ENCODE measurements at places on chromosomes 4 and X.

DNA sequence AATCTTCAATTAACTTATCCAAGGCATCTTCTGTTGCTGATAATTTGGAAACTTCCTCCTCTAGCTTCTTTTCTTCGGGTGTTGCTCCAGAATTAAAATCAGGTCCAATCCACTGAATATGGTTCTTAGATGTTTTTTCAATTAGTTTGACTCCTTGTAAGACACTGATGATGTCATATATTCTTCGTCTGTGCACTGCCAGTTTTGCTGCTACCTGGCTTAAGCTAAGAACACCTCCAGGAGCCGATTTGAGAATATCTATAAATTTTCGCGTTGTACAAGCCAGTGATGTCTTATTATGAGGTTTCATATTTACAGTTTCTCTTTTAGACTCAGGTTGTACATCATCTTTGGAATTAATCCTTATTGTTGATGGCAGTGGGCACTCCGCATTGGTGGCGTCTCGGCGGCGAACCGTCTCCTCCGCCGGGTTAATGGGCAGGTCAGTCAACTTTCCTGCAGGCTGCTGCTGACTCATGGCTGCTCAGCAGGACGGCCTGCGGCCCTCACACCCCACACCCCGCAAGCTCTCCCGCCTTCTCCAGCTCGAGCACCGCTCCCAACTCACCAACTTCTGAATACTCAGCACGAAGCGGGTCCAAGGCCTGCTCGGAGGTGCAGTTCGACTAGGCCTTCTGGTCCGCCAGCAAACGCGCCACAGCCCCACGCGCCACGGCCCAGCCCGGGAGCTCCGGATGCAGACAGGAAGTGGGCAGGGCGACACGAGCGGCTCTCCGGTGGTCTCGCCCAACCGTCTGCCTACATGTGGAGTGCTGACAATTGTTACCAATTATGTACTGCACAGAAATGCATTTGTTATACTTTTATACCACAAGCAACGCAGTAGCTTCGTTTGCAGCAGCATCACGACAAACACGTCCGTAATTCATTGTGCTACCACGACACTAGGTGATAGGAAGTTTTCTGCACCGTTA lies 49.2 kb upstream of the FHL1 start:
- no peak for DNase-seq

- DNase-seq = no peak
Measured at GRCh38 chr4:8283161-8283560, 13.6 kb downstream of the HTRA3 start.

DNA sequence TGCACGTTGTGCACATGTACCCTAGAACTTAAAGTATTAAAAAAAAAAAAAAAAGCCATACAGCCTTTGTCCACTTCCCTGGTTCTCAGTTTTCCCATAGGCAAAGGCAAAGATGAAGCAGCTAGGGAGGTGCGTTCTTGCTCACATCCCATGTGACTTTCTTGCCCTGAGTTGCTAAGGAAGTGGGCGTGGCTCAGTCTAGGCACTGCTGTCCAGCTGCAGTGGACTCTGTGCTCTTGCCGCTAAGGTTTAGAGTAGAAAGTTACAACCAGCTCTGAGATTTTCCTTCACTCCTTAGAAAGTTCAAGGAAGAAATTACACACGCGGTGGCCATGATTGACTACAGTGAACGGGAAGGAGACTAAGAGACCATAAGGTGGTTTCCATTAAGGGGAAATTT lies 144.7 kb downstream of the NAA11 start:
- DNase-seq = no peak

GRCh38 chr4:46947541-46947940 lies 38.5 kb upstream of the COX7B2 start:
- no peak for DNase-seq

DNA sequence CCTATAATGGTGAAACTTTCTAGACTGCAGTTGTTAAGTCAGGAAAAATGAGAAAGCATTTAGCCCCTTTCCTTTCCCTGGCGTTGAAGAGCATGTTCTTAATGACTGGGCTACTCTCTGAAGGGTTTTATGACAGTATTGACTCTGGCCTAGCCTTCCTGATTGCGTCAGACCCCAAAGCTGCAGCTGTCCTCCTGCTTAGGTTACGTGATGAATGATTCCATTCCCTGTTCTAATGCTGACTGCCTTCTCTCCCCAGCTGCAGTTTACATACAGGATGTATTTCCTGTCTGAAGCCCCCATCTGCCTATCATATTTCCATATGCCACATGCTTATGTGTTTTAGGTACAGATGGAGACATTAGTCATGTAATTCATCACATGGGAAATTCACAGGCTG lies 105.8 kb upstream of the EGFL6 start:
- no peak for DNase-seq

DNA sequence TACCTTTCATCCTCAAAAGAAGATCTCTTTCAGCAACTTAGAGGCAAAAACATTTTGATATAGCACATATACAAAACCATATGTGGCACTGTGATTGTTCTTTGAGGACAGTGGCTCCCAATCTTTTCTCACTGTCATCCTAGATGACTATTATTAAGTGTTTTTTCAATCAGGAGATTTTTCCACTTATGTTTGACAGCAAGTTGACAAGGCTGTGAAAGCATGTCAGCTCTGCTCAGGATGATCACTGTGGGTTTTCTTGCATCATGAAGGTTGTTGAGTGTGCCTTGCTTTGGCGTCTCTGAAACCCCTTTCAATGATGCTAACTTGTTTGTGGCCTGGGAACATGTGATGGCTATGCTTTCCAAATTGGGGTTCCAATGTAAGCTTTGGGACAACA lies 20.2 kb upstream of the NSUN7 start:
- no peak for DNase-seq

GRCh38 chrX:9604111-9604907 lies 139.5 kb downstream of the TBL1X start:
- no peak for DNase-seq

DNA sequence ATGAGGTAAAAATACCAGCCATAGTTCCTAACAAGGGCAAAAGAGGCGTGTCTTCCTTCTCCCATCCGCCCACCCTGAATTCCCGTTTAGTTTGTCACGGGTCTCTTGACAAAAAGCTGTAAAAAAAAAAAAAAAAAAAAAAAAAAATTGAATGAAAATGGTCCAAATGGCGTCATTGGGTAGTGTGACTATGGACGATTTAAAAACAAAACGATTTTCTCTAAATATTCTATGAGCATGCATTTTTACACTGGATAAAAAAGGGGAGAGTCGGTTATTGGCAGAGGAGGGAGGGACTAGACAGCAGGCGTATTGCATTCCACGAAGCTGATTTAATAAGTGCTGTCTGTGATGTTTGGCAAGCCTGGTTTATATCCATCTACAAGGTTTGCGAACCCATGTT lies at the start of gene FAM133A:
Gene FAM133A, plus strand, starts transcription at position 338 of the 403 bp plus-strand sequence. CDS start 35,214 bp downstream, outside the sequence.
- DNase-seq = no peak

- DNase-seq = no peak
Measured at GRCh38 chrX:27995611-27996010, 14.4 kb upstream of the DCAF8L1 start.

DNA sequence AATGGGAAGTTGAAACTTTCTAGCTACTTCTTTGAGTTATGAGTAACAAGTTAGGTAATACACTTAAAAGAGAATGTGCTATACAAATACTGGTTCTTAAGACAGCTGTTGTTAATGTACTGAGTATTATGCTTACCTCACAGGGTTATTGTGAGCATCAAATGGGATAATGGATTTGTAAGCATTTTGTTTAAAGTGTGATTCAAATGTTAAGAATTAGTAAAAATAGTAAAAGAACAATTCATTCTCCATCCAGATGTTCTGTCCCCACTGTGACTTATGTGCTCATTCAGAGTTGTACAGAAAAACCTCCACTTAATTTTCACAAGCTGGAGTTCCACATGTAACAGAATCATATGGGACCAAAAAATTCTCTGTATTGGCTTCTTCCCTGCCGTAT lies 63.6 kb downstream of the AR start:
- no peak for DNase-seq

GRCh38 chr4:128295255-128295654 lies 7.6 kb upstream of the PGRMC2 start:
- no peak for DNase-seq

GRCh38 chr4:137536789-137537561 lies 4.7 kb upstream of the PCDH18 start:
- DNase-seq = no peak

DNA sequence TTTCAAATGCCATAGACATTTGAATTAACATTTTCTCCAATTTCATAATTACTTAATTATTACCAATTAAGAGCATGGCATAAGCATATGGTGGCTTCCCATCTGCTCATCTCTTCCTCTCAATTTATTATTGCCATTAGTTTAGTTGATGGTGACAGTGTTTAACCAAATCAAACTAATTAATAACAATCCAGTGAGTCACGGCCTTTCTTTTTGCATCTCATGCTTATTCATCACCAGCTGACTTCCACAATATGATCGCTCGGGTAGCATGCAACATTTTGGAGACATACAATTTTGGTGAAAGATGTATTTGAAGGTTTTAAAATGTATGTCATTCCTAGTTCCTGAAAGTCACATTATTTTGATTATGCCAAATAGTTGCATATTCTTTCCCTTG lies 172.8 kb upstream of the TACR3 start:
- DNase-seq = no peak

DNA sequence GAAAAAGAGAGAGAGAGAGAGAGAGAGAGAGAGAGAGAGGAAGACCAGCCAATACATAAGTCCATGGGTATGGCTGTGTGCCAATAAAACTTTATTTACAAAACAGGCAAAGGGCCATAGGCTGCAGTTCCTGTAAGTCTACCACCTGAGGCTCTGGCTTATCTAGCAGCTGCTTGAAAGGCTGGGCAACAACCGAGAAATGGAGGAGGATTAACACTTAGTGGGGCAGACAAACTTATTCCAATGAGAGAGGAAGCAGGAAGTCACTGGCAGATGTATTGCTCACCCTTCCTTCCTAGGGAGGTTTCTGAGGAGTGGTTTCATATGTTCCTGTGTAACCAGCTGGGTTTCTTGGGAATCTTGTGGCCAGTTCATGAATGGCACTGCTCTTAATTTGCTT lies 4.7 kb upstream of the GPR143 start:
- no peak for DNase-seq

GRCh38 chr4:7590899-7591298 lies 156.2 kb upstream of the PSAPL1 start:
- DNase-seq = no peak

- DNase-seq = no peak
Measured at GRCh38 chr4:187433141-187433540, 562.4 kb upstream of the ZFP42 start.

- DNase-seq = no peak
Measured at GRCh38 chr4:28913466-28913865, 1806.7 kb upstream of the PCDH7 start.

DNA sequence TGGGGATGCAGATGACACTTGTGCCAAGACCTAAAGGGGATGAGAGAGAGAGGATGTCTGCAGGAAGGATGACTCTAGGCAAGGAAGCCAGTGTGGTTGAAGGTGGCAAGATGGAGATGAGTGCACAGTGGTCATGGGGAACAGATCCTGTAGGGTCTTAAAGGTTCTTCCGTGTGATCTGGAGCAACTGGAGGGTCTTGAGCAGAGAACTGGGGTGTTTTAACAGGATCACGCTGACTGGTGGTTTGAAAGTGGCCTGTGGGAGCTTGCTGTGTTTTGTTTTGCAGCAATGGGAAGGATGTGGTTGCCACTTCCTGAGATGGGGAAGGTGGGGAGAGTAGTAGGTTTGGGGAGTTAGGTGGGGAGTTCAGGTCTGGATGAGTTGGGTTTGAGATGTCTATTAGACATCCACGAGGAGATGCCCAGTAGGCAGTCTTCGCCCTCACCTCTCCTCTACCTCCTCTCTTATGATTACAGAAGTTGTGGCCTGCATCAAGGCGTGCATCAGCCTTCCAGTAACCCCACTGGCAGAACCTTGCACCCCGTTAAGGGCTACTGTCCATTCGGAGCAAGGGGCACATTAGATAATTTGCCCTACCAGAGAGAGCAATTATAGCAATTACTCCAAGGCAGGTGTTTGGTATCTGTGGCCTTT lies 1.4 kb upstream of the STBD1 start:
- DNase-seq = no peak

DNA sequence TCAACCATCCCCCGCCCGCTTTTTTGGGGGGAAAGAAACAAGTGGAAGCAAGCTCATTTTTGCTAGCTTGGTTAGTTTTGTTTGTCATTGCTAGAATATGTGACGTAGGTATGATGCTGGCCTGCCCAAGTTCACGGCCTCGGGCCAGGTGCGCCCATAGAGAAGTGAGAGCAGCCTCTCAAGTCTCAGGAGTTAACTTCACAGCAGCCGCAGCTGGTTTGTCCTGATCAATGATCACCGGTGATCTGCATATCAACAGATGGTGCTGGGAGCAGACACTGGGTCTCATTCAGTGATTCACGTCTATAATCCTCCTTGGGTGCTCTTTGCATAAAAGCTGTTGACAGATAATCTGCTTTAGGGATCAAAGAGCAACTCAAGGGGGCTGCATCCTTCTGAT lies 50.1 kb downstream of the ENPP6 start:
- DNase-seq = no peak

DNA sequence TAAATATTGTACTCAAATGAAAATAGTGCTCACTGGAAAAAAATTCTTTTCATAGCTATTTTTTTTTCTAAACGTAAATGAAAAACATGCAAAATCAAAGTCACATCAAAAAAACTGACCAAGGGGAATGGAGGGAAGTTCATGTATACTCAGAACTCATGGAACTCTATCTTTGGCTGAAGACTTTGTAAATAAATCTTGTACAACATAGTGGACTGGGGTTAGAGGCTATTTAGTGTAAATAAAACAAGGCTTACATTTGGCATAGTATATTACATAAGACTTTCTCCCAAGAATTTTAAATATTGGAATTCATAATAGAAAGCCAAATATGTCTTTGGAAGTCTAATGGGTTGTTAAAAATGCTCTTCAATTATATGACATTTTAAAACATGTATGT lies 59.8 kb upstream of the PDE5A start:
- DNase-seq = no peak

DNA sequence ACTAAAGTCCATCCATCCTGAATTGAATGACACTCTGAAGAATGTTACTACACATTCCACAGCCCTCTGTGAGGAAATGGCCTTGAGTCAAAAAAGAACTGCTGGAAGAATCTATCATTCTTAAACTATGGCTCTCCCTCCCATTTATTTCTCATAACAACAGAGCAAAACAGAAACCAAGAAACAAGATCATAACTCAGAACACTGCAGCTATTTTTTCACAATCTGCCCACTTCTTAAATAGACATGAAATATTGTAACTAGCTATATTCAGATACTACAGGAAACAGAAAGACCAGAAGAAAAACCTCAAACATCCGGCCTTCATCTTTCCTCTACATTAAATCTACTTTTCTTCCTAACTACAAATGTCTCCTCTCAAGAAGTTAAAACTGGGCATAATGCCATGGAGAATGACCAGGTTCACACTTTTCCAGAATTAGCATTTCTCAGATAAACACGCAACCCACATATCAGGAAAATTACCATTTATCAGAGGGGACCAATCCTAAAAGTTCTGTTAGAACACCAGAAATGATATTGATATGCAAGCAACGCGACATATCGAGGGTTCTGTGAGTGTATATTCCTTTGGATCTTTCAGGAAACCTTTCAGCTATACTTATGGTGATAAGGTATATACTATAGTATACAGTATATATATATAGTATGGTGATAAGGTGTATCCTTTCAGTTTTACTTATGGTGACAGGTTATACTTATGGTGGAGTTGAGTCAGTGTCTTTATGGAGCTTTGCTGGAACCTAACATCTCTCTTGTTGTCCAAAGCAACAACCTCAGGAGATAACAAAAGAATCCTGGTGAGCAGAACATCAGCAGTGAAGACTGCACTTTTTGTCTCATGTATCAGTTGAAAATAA lies 60.4 kb upstream of the IRF2 start:
- peak; percentile 87 for DNase-seq

GRCh38 chr4:27005905-27006590 lies 145.4 kb downstream of the STIM2 start:
- DNase-seq = no peak

GRCh38 chrX:103774070-103774642 lies 2.5 kb upstream of the PLP1 start:
- no peak for DNase-seq
